CD4-positive, alpha-beta T cell treated with Interleukin-15 for 1 hour (primary cell): ENCODE measurements at places on chromosomes 1 and 21.
A peak's percentile ranks its signal among the peaks of the same experiment; 100 is the strongest.

DNA sequence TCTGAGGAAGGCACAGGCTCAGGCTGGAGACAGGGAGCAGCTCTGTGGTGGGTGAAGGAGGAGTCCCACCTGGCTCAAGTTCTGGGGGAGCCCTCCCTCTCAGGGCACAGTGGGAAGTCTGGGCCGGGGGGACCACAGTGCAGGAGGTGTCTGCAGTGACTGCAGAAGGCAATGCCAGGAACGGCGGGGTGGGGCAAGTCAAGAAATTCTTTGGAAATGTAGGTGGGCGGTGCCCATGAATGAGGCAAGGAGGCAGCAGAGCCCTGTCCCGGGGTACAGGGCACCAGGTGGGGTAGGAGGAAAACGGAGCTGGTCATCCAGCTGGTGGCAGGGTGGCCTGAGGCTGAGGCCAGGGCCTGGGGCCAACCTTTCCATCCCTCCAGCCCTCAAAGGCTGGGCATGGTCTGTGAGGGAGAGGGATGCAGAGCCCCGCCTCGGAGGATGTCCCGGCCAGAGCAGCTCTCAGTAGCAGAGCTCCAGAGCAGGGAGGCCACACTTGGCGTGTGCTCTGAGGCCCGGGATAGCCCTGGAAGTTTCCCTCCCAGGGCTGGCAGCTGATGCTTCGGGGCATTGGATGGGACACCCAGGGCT, 4.7 kb downstream of the TFF3 start:
- no peak for DNase-seq

- DNase-seq = no peak
Measured at GRCh38 chr1:207948536-207949250, 37.8 kb upstream of the CD34 start.

DNA sequence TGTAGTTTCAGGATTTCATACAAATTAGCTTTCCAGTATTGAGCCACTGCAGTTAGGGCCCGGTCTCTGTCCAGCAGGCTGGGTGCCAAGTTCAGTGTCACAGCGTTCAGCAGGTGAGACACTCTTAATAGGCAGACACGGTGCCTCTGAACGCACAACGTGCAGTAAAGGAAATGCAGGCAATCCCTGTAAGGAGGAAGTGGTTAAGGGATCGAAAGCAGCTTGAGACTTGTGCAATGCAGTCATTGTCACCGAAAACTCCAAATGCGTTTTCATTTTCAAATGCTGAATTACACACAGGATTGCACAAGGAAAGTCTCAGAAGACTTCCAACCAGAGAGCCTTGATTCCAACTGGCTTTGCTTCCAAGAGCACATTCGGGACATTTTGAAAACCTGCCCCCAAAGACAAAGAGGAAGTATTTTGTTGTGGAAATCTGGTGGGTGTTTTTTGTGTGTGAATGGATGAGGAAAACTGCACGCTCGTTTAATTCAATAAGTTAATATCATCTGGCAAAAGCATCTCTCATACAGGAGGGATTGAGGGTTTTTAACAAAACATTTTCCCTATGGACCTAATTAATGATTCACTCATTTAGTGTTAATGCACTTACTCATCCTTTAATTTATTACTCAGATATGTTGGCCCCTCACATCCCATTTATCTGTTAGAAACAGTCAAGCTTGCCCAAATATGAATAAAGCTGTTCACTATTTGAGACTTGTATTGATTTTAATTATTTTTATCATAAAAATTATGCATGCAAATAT, 61.6 kb downstream of the PTGS2 start:
- peak; percentile 75 for DNase-seq

GRCh38 chr1:53203466-53203865, 6.8 kb downstream of the CPT2 start:
- DNase-seq = no peak

DNA sequence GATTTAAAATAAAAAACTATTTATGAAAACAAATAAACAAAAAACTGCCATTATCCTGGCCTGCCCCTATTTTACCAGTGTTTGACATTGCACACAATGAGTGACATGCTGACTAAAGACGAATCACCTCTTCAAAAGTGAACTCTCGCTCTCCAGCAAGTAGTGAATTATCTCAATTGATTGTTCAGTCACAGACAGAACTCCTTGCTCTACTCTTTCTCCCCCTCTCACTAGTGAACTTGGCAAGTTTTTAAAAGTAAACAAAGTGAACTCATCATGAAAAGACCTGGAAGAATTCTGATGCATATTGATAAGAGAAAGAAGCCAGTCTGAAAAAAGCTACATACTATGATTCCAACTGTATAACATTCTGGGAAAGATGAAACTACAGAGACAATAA, 4.7 kb upstream of the C1orf52 start:
- no peak for DNase-seq

DNA sequence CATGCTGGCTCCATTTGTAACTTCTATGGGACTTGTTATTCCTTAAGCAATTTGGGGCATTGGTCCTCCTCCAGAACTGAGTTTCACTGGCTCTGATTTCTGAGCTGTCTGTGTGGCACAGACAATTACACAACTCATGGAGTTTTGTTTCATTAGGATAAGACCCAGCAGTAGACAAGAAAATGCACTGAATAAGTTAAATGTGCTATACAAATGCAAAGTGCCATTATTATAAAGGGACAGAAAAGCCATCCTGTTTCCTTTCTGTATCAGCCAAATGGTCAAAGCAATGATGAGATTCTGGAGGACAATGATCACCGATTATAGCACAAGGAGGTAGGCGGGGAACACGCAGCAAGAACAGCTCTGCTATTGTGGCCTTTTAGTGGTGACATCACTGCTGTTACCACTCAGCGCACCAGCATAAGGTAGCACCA, 81.9 kb downstream of the CNIH3 start:
- DNase-seq = no peak

- no peak for DNase-seq
Measured at GRCh38 chr1:77688939-77689338, 6.5 kb upstream of the ZZZ3 start.

- no peak for DNase-seq
Measured at GRCh38 chr1:209989525-209989924, 51.5 kb downstream of the SYT14 start.

DNA sequence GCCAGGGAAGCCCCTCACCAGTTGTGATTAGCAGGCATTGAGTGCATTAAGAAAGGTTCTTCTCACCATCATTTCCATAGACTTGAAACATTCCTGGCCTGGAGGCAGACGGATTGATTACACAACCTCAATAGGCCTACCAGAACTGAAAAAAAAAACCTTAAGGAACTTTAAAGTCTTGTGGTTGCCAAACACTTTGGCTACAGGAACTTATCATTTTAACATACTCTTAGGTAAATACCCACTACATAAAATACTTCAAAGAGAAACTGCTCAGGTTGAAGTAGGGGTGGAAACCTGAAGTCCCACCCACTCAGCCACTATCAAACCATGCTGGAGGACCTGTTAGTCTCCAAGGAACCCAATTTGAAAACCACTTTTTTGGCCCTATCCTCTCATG, 22.4 kb upstream of the HMGB4 start:
- no peak for DNase-seq

- no peak for DNase-seq
Measured at GRCh38 chr1:194181845-194182244, 995.4 kb upstream of the B3GALT2 start.

GRCh38 chr1:183553764-183554163, 36.5 kb downstream of the NCF2 start:
- no peak for DNase-seq

- no peak for DNase-seq
Measured at GRCh38 chr1:18540136-18540765, 59.5 kb downstream of the KLHDC7A start.

GRCh38 chr1:57832612-57833011, 408.8 kb upstream of the DAB1 start:
- no peak for DNase-seq

- no peak for DNase-seq
Measured at GRCh38 chr1:165829888-165830287, 2.5 kb downstream of the UCK2 start.

DNA sequence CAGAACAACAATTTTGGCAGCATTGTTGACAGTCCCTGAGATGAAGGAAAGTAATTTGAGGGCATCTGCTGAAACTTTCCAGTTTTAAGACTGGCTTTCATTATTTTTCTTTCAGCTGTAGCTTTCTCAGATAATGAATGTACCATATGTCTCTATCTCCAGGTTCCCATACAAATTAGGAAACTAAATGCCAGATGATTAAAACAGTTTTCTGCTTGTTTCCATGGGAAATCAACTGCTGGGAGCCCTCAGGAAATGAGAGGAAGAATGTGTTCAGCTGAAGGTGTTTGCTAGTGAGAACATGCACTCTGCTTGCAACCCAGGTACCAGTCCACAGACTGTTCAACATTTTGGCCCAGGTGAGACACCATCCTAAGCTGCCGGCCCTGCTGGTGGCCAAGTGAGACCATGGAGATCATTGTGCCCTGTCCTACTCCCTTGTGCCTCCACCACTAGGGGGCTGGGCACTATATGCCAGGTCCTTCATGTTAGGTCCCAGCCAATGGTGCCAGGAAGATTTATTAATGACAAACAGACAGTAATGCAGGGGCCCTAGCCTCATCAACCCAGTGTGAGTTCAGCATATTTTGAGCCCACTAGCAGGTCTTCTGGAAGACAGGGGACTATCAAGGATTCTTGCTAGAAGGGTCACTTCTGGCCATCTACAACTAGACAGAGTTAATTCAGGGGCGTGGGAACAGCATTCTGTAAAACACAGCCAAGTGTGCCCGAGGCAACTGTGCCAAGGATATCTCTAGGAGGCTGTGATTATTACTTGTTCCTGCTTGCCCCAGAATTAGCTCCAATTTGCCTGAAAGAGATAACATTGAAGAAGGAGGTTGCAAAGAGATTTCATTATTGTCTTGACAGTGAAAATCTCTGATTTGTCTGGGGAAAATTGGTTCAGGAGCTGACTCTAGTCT, 17.0 kb upstream of the LRRC8C start:
- peak; percentile 42 for DNase-seq

DNA sequence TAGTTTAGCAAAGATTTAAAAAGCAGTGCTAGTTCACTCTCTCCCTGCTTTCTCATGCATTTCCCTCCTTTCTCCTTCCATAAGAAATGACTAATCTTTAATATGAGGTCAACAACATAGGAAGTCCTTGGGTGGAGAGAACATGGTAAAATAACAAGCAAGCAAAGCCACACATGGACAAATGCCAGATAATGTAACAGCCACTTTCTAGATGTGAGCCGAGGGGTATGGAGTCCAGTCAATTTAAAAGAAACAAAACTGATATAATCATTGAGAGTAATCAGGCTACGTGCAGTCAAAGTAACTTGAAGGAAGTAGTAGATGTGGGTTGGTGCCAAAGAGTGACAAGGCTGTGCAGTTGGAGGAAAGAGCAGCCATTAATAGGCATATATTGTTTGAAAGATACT, 69.6 kb downstream of the DUSP10 start:
- DNase-seq = no peak

DNA sequence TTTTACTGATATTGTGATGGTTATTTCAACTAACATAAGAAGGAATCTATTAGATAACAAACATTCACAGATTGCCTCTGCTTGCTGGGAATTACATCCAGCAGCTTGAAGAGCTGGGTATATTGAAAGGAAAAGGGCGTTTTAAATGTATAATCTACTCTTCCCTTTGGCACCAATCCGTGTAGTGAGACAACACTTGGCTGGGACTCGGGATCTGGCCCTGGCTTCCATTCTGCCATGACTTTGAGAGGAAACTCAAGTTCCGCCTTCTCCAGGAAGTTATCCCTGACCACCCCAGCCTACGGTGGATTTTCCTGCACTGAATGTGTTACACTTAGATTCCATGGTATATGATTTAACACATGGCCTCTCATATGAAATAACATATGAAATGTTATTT, 86.9 kb upstream of the UBE2U start:
- DNase-seq = no peak

- no peak for DNase-seq
Measured at GRCh38 chr1:112605633-112606327, 13.2 kb downstream of the ST7L start.

GRCh38 chr1:164519426-164519825, 39.6 kb upstream of the PBX1 start:
- DNase-seq = no peak

DNA sequence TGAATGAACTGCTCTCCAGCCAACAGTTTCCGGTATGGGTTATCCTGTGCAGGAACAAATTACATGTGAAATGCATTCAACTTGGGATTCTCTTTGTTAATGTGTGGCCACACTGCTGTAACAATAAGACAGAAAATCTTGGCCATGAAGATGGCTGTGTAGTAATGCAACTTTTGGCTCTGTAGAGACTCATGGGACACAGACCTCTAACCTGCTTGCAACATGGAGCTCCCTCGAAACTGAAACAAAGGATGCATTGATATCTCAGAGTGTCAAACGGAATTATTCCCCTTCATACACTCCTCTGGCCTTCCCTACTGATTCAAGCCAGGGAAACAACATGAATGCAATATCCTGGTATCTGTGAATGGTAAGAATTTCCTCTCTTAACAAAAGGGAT, 559.3 kb upstream of the ZRANB2 start:
- no peak for DNase-seq

- no peak for DNase-seq
Measured at GRCh38 chr1:29236712-29237128, 398 bp downstream of the PTPRU start.

DNA sequence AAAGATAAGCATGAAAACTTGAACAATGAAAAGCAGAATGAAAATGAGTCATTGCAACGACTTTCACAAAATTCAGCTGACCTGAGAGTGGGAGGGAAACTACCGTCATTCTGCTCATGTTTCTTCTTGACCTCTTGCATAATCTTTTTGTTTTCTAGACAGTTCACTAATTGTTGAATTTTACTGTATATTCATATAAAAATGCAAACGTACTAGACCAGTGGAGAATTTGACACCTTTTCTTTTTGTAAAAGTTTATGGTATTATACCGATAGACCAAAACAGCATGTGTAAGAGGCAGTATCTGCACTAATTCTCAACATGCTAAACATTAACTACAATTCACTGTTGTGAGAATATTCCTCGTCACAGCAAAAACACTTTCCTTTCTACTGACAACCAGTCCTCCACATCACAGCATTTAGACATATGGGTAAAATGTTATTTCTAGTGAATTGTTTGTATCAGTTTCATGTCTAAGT, 137.8 kb downstream of the GREM2 start:
- no peak for DNase-seq

- no peak for DNase-seq
Measured at GRCh38 chr1:58620259-58620658, 43.2 kb upstream of the TACSTD2 start.

DNA sequence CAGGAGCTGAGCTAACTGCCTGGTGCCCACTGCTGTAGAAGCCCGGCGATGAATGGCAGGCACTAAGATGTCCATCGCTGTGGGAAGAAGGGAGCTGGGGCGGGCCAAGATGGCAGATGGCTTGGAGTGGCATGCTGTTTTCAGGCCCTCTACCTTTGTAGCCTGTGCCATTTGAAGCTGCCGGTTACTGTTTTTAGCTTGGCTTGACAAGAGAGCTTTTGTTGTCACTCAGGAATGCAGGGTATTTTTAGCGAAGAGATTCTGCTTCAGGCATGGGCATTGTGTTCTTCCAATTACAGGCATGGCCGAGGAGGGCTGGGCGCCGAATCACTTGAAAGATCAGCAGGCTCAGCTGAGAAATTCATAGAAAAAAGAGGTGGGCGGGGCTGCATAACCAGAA, 348.7 kb downstream of the RPS6KC1 start:
- no peak for DNase-seq

GRCh38 chr1:220572416-220572815, 44.5 kb downstream of the MARK1 start:
- DNase-seq = no peak
